ENCODE measurements at places on chromosomes 11 and 22.

DNA sequence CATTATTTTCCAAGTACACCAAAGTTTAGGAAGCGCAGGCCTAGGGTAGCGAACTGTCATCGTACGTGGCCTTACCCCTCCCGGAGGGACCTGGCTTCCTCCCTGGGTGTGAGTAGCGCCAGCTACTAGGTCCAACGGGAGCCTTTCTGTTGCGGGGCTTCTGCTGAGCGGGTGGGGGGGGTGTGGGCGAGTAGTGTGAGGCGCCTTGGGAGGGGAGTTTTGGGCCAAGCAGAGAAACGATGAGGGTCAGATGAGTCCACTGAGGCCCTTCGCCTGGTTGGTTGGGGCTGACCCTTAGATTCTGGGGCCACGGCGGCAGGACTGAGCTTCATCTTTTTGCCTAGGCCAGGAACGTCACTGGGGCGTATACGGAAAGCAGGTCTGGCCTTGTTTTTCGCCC is 868 bp downstream of the TEF start:
- DNase-seq = no peak

DNA sequence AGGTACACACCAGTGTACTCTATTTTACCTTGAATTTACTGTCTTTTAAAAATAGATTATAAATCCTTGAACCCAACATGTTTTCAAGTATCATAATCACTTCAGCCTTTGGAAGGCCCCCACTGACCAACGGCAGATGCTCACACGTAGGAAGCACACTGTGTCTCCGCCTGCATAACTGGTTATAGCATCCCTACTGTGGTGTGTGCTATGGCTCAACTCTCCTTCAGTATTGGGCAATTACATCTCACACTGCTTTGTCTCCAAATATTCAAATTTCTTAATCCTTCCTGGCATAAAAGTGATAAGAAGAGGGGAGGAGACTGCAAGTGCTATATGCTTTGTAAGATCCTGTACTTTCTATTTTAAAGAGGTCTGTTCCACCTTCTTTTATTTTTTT is 165.7 kb downstream of the CADM1 start:
- no peak for DNase-seq

DNA sequence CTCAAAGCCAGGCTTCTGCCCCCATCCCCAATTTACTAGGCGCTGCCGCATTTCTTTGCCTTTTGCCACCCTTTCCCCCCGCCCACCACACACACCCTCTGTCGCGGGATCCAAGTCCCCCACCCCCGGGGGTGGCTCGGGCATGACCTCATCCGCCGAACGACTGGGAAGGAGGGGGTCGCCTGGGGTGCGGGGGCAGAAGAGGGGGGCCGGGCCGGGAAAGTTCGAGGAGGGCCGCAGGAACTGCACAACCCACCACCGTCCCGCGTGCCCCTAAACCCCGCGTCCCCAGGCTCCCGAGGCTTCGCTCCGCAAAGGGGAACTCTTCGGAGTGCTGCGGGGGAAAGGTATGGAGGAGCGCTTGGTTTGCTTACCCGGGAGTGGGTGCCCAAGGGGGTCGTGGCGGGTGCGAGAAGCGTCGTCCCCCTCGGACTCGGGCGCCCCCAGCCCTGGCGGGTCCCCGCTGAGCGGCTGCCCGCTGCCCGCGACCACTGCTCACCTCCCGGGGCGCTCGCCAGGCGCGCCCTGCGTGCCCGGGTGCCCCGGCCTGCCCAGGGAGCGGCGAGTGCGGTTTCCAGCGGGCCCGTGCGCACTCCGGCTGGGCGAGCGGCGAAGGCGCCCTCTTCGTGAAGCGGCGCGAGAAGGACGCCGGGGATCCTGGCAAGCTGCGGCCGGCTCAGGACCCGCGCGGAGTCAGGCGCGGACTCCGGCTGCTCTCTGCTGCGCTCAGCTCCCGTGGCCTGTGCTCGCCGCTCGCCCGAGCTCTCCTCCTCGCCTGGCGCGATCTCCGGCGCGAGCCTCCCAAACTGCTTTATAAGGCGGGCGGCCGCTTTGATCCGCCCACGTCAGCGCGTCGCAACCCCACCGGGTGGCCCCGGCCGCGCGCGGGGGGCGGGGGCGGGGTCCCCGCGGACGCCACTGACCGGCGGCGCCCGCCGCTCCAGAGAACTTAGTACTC is 4.0 kb upstream of the WNT11 start:
- DNase-seq = no peak

DNA sequence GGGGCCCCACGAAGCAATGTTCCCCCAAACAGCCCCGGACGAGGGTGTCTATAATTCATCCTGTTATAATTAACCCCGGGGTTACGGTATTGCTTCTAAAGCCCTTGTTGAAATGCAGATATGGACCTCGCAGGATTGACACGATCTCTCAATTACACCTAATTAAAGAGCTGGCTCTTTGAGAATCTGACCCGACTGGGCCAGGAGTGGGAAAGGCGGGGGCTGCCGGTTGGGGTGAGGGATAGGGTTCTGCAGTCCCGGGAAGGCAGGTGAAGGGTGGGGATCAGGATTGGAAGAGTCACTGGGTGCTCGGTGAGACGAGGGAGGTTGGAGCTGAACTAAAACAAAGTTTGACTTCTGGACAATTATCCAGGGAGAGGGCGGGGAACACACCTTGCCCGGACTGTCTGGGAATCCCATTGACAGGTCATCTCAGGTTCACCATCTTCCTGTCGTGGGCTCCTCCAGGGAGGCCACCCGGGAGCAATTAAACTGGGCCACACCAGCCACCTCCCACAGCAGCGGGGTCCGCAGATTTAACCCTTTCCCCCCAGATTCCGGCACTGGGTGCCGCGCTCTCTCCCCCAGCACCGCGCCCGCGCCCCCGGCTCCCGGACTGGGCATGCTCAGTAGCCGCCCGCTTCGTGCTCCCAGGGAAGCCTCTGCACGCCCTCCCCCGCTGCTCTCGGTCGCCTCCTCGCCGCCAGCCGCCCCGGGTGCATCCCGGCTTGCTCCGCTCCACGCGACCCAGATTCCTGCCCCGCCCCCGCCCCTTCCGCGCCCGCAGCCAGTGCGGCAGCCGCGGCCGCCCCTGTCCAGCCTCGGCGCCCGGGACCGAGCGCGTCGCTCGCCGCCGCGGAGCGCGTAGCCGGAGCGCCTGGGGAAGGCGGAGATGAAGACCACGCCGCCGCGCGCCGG is at the start of gene ELMOD1:
TSS of gene ELMOD1 (plus strand) at position 688 of the 918 bp plus-strand sequence. CDS start 27,043 bp downstream, outside the sequence.
- peak; percentile 17 for DNase-seq

- no peak for DNase-seq
These were observed 1.3 kb upstream of the BARX2 start for GRCh38 chr11:129374081-129374992.

DNA sequence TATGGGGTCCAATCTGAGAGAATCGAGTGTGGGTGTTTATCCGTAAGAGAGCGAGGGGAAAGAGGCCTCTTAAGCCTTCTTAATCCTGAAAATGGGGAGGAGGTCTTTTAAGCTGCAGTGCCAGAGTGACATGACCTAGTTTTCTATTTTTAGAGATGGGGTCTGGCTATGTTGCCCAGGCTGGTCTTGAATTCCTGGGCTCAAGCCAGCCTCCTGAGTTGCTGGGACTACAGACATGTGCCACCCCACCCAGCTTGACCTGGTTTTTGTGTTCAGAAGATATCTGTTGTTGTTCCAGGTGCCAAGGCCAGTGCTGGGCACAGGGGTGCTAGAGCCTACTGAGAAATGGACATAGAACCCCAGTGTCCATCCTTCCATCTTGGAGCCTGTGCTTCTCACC is 1.4 kb downstream of the BAD start:
- no peak for DNase-seq

- no peak for DNase-seq
These were observed 10.3 kb upstream of the CDON start for GRCh38 chr11:126072801-126073594.

All from suppressor macrophage treated with lipopolysaccharide for 4 hours (primary cell).